Activated T-helper 2 cell treated with anti-CD3 and anti-CD28 coated beads, Interferon-gamma antibody, Interleukin-2, Interleukin-4, amounts not matched to agents 10 μg/mL and 5 μg/mL and 100 μg/mL, durations not matched to agents 14 hours and 24 hours and 36 hours (primary cell): ENCODE measurements at places on chromosomes 2 and 18.

DNA sequence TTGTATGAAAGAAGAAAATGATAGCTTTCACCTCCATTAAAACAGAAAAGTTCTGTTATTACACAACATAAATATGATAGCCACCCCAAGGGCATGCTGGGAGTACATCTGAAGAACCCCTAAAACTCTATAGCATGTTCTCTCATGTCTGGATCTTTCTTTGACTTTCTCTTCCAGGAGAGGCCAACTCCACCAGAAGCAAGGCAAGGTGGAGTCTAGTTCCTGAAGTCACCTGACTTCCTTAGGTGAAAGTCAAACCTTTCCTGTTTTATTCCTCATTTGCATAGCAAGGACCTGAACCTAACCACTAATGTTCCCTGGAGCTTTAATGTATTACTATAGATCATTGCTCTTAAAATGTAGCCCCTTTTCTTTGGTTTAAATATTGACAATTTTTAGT, 5.7 kb downstream of the STAT1 start:
- no peak for DNase-seq

GRCh38 chr2:9761577-9761976, 81.7 kb upstream of the TAF1B start:
- no peak for DNase-seq

GRCh38 chr2:98875081-98875728, 60.8 kb downstream of the CRACDL start:
- DNase-seq, result no peak

GRCh38 chr18:79542876-79543750, 136.5 kb upstream of the CTDP1 start:
- DNase-seq, result no peak

DNA sequence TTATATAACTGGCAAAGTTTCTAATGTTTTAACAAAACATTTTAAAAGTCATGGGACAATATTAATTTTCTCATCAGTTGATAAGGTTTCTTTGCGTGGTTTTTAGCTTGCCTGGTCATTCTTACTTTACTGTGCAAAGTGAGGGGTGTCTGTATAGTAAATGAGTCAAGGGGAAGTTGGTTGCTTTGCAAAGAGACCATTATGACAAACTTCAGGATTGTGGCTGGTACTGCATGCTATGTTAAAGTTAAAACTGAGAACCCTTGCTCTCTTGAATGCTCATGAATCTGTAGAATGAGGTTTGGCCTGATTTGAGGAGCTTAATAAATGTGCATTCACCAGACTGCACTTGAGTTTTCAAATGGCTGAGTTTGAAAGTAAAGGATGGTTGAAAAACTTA, 47.0 kb downstream of the COL4A4 start:
- DNase-seq, result no peak

DNA sequence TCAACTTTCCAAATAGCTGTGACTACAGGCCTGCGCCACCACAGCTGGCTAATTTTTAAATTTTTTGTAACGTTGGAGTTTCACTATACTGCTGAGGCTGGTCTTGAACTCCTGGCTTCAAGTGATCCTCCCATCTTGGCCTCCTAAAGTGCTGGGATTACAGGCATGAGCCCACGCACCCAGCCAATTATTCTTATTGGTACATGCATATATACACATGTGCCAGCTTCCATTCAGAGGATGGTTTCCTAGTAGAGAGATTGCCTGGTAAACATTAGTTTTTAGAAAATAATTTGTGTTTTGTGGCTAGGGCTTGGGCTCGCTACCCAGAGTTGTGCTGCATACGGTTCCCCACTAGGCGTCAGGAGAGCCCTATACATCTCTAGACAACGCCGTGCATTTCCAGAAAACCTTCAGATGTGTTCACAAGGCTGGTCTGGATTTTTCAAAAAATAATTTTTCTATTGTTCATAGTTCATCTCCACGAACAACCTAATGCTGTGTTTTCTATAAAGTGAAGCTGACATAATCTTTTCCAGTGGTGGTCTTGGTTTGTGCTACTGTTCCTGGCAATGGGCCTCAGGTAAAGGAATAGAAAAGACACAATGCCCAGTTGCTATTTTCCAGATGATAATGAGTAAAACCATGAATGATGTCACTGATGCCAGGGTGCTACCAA, 14.6 kb upstream of the AFG3L2 start:
- no peak for DNase-seq

GRCh38 chr2:65615602-65616001, 183.2 kb upstream of the SPRED2 start:
- no peak for DNase-seq

- DNase-seq, result no peak
These were observed 67.9 kb upstream of the THOC1 start for GRCh38 chr18:335733-336132.

GRCh38 chr2:109282865-109283264, 153.9 kb downstream of the SH3RF3 start:
- DNase-seq, result no peak

GRCh38 chr2:20348542-20348941, 2.1 kb downstream of the PUM2 start:
- no peak for DNase-seq

GRCh38 chr2:62968668-62969067, 82.0 kb upstream of the OTX1 start:
- DNase-seq, result no peak

- DNase-seq, result no peak
These were observed 112.0 kb downstream of the CYP26B1 start for GRCh38 chr2:72035518-72036172.

- no peak for DNase-seq
These were observed 7.4 kb upstream of the EXOC6B start for GRCh38 chr2:72833084-72833714.

GRCh38 chr2:218265626-218266025, 4.3 kb downstream of the AAMP start:
- DNase-seq, result no peak

DNA sequence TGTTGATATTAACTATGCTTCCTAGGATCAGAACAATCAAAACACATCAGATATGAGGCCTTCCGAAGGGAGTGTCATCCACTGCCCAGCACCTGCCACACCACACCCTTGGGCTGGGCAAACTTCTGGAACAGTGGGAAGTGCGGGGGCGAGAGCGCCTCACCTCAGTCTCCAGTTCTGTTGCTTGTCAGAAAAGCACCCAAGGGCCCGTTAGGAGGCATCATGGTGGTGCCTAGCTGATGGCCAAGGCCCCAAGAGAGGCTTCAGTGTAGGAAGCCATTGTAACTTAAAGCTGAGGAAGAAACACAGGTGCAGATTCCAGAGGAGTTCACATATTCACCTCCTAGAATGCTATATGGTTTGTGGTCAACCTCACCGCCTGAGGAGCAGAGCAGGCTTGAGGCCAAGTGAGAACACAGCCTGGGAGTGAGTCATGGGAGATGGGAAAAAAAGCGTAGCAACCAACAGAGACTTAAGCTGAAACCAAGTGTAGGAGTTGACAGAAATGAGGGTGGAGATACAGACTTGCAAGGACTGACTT, 85.1 kb upstream of the ATL2 start:
- DNase-seq, result no peak

GRCh38 chr18:44716697-44717163, 36.0 kb downstream of the SETBP1 start:
- DNase-seq, result no peak

DNA sequence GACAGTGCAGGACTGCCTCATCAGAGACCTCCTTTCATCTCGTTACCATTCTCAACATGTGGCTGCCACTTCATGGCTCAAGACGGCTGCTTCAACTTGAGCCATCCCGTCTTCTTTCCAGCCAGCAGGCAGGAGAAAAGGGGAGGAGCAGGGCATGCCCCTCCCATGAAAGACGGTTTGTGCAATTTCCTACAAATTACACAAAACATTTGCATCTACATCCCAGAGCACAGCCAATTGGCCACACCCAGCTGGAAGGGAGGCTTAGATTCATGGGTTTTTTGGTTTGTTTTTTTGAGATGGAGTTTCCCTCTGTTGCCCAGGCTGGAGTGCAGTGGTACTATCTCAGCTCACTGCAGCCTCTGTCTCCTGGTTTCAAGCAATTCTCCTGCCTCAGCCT, 11.8 kb downstream of the UCN start:
- no peak for DNase-seq

DNA sequence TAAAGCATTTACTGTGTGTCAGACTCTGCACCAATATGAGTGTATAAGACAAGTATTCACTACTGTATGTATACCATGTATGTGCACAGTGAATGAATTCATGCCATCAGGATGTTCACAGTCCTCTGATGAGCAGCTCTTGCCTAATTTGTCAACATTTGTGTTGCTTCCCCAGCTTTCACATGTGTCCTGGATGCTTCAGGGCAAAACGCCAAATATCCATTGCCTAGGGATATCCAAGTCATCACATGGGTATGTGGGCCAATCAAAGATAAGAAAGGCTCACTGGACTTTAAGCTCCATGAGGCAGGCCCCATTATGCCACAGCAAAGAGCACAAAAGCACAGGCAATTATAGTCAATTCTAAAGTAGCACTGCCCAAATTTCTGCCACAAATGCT, 134.2 kb upstream of the CHAC2 start:
- no peak for DNase-seq

DNA sequence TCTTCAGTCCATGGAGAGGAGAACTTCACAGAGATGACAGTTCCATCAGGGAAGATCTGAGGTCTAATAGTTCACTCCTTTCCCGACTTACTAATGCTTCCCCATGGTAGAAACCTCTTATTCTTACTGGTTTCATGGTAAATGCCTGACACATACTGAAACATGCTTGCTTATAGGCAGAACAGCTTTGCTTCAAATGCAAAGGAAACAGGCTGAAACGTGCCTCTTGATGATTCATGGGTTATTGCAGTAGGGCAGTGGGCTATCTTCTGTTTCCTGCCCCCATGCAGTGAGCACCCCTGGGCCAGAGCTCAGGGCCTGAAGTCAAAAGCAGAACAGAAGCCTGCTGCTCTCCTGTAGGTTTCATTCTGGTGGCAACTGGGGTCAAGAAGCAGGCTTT, 223.5 kb downstream of the RDH14 start:
- DNase-seq, result no peak

GRCh38 chr2:216678098-216678465, 17.3 kb downstream of the IGFBP5 start:
- DNase-seq, result no peak

DNA sequence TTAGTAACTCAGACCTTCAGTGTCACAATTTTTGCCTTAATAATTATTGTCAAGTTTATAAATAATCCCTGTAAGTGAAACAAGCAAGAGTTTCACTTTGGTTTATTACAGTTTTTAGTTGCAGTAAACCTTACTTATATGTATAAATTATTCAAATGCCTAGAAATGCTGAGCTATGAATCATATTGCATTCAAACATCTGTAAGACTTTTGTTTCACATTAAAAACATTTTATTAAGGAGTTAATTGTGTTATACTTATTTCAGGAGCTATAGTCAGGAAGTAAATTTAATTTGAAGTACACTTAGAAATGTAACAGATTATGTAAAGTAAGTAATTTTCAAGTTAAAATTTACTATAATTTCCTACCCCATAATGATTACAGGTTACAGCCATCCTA, 3.9 kb upstream of the ETAA1 start:
- no peak for DNase-seq

DNA sequence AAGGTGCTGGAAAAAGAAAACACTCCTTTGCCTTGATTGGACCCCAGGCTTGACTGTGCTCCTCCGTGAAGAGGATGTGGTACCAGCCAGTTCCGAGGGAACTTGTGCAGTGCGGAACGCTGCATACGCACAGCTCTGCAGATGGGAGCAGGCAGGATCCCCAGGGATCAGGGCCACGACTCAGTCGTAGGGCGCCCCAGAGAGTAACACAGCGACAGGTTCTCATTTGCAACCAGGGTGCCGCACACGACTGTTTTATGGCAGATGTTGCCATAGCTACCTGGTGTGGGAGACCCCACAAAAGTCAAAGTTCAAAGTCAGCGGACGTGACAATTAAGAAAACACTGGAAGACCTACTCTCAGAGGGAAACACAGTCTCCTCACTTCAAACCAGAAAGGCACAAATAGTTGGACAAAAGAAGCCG, 779 bp downstream of the MALL start:
- no peak for DNase-seq

GRCh38 chr2:25899404-25899970, 21.2 kb upstream of the ASXL2 start:
- no peak for DNase-seq

- DNase-seq, result no peak
These were observed 103.9 kb downstream of the TTC32 start for GRCh38 chr2:19797871-19798270.

GRCh38 chr2:157631861-157632260, 3.2 kb upstream of the ACVR1C start:
- DNase-seq, result no peak

DNA sequence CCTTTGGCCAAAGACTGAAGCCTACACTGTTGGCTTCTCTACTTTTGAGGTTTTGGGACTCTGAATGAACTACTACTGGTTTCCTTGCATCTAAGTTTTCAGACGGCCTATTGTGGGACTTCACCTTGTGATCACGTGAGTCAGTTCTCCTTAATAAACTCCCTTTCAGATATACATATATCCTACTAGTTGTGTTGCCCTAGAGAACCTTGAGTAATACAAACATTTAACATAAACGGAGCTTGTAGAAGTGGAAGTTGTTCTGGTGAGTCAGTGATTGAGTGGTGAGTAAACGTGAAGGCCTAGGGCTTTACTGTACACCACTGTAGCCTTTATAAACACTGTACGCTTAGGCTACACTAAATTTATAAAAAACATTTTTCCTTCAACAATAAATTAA, 107.2 kb upstream of the CDH2 start:
- no peak for DNase-seq

DNA sequence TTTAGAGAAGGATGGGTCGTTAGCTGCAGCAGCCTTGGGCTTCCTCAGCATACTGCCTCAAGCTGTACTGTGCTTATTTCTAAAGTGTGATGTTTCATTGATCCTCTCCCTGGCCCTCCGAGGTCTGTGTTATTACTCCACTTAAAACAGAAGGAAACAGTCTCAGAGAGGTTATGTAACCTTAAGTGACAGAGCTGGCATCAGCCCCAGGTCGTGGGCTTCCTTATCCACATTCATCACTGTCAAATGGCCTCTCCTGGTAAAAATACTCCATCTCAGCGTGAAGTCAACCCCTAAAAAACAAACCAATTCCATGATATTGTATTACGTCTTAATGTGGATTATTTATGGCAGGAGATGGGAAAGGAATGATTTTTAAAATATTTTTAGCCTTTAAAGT, 153.3 kb upstream of the NOSTRIN start:
- DNase-seq, result no peak

DNA sequence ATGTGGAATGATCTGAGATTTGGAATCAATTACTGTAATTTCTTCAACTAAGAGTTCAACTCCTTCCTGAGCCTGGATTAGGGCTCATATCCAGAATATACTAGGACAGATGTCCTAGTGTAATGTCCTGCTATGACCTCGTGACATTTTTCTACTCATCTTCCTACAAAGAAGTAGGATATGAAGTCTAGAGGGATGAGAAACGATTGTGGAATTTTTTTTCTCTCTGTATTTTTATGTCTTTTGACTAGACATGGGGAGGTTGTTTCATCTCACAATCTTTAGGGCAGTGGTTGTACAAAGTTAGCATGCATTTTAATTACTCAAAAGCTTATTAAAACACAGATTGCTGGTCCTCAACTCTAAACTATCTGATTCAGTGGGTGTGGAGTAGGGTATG, 203.0 kb downstream of the PARD3B start:
- no peak for DNase-seq
